KBM-7 (cell line): ENCODE measurements at places on chromosomes 6 and 20.

DNA sequence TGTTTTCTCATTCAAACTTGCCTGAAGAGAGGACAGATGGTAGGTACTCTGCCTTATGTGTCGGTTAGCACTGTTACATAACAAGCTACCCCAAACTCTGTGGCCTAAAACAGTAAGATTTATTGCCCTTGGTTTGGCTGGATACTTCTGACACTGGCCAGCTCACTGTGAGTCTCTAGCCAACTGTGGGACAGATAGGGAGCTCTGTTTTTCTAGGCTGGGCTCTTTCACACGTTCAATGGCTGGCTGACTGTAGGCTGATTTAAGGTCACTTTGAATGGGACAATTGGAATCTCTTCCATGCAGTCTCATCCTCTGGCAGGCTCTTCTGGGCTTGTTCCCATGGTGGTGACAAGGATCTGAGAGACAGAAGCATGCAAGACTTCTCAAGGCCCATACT lies 39.4 kb upstream of the JAG1 start:
- no peak for DNase-seq

GRCh38 chr6:90184334-90185298 lies 112.0 kb downstream of the BACH2 start:
- DNase-seq = no peak

DNA sequence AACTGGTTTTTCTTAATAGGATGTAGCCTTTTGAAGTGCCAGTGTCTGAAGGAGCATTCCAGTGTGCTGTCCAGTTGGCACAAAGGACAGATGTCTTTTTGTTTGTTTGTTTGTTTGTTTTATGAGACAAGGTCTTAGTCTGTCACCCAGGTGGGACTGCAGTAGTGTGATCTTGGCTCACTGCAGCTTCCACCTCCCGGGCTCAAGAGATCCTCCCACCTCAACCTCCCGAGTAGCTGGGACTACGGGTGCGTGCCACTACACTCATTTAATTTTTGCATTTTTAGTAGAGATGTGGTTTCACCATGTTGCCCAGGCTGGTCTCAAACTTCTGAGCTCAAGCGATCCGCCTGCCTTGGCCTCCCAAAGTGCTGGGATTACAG lies 27.7 kb downstream of the CDS2 start:
- DNase-seq = no peak

- DNase-seq = no peak
Observed at GRCh38 chr6:38767560-38767959, 52.4 kb downstream of the DNAH8 start.

GRCh38 chr6:157684620-157685299 lies 138.3 kb upstream of the SNX9 start:
- no peak for DNase-seq

DNA sequence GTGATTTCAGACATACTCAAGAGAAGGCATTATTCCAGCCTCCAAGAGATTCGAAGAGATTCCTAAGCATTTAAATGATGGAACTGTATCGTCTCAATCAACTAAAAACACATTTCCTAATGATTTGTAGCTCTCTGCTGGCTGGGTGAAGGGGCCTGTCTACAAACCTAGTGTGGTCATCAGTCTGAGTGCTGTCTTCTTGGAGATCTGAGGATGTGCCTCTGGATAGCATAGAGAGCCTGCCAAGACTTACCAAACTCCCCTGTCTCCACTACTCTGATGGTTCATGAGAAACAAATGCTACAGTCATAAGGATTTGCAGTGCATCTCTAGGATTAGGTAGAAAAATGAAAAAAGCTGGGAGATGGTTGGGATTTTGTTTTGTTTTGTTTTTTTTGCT lies 176.9 kb upstream of the CITED2 start:
- DNase-seq = no peak

- DNase-seq = no peak
Observed at GRCh38 chr6:103504501-103505154, 1355.1 kb downstream of the HACE1 start.

DNA sequence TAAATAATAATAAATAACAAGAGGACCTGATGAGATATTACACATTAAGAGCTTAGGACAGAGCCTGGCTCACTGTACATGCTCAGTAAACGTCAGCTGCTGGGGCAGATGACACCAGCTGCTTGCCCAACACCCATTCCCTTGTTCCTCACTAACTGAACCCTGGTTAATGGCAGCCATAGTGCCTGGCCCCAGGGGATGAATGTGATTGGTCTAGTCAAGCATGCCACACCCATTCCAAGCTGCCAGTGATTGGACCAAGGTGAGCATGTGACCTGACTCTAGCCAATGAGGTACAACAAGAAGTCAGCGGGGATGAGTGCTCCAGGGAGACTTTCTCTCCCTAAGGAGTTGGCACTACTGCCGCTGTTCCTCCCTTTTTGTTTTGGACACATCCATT lies 85.1 kb upstream of the PTPN1 start:
- no peak for DNase-seq

GRCh38 chr6:157036245-157036711 lies 259.1 kb downstream of the ARID1B start:
- peak; percentile 64 for DNase-seq

GRCh38 chr6:10272591-10272990 lies 142.3 kb downstream of the TFAP2A start:
- DNase-seq = no peak

GRCh38 chr6:25927756-25928216 lies 2.7 kb downstream of the SLC17A2 start:
- DNase-seq = peak; percentile 35

GRCh38 chr6:42545226-42545773 lies 18.5 kb upstream of the UBR2 start:
- DNase-seq = no peak

GRCh38 chr6:14380901-14381828 lies 263.6 kb downstream of the CD83 start:
- no peak for DNase-seq

GRCh38 chr20:1569415-1569881 lies 11.9 kb upstream of the SIRPD start:
- peak; percentile 71 for DNase-seq

DNA sequence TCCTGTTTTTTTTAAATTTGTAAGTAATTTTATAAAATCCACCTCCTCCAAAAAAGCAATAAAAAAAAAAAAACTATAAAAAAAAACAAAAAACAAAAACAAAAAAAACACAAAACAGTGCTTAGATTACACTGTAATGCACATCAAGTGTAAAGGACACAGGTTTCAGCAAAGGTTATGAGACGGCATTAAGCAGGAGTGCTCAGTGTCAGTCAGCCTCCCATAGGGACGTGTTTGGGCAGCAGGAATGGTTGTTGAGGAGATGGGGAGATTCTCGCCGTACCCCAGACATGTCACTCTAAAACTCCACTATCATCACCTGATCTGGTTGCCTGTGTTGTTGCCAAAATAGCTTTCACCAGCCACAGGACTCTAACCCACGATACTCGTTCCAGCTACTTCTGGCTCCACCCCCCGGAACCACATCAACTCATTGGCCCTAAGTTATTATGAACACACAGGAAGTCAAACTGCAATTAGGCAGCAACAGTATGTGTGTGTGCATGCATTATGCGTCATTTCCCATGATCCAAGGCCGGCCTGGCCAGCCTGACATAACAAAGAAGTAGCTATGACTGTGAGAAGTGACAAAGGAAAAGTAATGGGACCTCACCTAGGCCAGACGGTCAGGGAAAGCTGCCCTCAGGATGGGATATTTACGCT lies 28.7 kb downstream of the ECT2L start:
- peak; percentile 19 for DNase-seq
